ENCODE measurements at places on chromosomes 13 and 19.
A peak's percentile ranks its signal among the peaks of the same experiment; 100 is the strongest.

GRCh38 chr13:31195616-31196015, 4.2 kb upstream of the B3GLCT start:
- no peak for DNase-seq

DNA sequence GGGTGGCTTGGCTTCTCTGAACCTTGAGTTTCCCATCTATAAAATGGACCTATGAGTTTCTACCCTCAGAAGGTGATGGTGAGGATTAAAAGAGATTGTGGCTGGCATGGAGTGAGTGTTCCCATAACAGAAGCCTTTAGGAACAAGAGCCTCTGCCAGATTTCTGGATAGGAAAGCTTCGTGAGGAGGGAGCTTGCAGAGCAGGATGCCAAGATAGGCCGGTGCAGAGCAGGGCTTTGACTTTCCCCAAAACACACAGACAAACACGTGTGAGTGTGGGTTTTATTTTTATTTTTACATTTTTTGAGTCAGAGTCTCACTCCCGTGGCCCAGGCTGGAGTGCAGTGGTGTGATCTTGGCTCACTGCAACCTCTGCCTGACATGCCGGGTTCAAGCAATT, 3.7 kb upstream of the CNN1 start:
- no peak for DNase-seq

GRCh38 chr13:50757008-50757407, 86.5 kb downstream of the DLEU7 start:
- DNase-seq, result no peak

GRCh38 chr13:62206165-62206564, 790.5 kb upstream of the PCDH20 start:
- no peak for DNase-seq

GRCh38 chr13:51112771-51113170, 1.7 kb upstream of the C13orf42 start:
- DNase-seq, result no peak

GRCh38 chr13:66210677-66211076, 1019.5 kb downstream of the PCDH9 start:
- no peak for DNase-seq

DNA sequence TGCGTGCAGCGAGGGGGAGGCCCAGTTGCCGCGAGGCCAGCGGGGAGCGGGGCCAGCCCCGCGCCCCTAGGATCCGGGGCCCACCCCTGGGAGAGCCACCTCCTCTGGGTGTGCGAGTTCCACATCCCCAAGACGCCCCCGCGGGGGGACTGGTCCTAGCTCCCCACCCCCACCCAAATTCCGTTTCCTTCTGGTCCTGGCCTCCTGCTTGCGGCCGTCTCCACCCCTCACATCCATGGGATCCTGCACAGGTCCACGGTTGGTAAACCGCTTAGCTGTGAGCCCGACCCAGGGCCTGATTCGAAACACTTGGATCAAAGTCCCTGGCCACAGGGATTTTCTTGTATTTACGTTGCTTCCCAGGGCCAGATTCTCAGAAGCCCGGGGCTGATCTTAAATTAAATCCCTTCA, 324 bp upstream of the FBXO17 start:
- no peak for DNase-seq

GRCh38 chr19:38209671-38210457, 14.2 kb downstream of the DPF1 start:
- DNase-seq, result peak; percentile 92

DNA sequence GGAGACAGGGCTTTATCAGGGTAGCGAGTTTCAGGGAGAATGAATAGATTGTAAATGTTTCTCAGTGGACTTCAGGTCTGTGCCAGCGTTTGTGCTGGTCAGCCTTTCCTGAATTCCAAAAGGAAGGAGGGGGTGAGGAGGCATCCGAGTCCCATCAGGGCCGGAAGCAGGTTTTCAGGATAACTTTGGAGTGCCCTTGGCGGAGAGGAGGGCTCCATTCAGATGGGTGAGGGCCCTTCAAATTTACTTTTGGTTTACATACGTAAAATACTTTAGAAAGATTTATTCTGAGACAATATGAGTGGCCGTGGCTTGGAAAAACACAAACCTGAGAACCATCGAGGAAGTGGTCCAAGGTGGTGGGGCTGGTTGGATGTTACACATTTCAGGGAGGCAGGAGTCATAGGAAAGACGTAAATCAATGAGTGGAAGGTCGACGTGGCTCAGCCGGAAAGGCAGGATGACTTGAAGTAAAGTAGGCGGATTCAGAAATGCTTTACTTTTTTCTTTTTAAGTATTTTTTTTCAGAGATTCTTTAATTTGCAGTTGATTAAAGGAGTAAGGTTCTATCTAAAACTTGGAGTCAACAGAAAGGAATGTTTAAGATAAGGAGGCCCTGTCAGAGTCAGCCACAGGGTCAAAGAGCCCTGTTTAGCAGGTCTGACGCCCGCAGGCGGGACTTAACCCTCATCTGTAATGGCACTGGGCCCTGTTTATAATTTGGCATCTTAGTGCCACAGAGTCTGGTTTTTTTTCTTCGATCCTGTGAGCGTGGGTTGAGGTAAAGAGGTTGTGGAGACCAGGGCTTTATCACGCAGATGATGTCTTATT, 32.8 kb downstream of the ATP11A start:
- no peak for DNase-seq

DNA sequence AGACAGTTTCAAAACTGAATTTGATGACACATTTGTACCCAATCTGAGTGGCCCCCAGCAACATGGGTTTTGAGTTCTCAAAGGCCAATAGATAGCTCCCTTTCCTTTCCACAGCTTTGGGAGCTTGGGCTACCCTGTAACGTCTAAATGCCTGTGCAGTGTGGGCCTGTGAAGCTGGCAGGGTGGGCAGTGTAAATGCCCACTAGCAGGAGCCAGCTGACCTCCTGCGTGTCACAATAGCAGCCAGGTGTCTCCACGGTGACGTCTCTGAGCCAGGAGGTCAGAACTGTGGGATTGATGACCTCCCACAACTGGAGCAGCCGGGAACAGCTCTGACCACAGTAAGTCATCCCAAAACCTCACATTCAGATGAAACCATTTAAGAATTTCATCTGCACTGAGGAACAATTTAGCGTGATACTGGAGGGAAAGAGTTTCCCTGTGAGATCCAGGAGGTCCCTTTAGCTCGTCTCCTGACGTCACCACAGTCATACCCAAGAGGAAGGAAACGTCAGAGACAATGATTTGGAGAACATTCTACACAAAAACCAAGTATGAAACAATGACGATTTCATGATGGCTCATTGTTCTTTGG, at the start of gene IPO5:
IPO5 (plus strand) TSS at position 300 of the 595 bp plus-strand sequence. CDS start 23,022 bp downstream, outside the sequence.
- DNase-seq, result no peak

- peak; percentile 86 for DNase-seq
These were observed 11.5 kb downstream of the APLP1 start for GRCh38 chr19:35879770-35880317.

- DNase-seq, result no peak
These were observed 6.5 kb downstream of the ZNF671 start for GRCh38 chr19:57720878-57721277.

GRCh38 chr13:59270327-59270726, 893.4 kb downstream of the DIAPH3 start:
- no peak for DNase-seq

- peak; percentile 64 for DNase-seq
These were observed 1.4 kb upstream of the HSD17B14 start for GRCh38 chr19:48837687-48838086.

DNA sequence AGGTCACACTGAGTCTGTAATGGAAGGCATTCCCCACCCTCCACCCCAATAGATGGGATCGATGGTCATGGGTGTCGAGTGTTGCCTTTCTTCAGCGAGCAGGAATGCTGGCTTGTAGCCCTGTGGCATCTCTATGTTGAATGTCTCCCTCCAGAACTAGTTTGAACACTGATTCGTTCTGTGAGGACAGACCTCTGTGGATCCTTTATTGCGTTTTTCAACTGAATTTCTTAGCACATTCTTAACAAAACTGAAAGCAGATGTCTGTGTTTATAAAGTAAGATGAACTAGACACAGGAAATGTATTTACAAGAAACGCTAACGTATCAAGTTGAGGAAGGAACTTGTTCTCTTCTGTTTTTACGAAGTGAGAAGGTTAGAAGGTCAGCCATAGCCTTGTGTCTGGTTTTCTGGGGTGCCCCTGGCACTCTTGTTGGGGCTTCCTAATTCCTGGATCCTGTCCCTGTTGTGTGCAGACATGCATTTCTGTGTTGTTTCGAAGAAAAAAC, 36.8 kb upstream of the TM9SF2 start:
- DNase-seq, result no peak

GRCh38 chr19:13689085-13689484, 75.2 kb upstream of the MRI1 start:
- DNase-seq, result no peak

GRCh38 chr19:4584670-4585460, 25.4 kb upstream of the SEMA6B start:
- no peak for DNase-seq

- DNase-seq, result no peak
These were observed 167.1 kb downstream of the LMO7 start for GRCh38 chr13:75803164-75803611.

Measured in sigmoid colon (tissue), 7 donors.